ENCODE measurements at places on chromosomes 1 and 21.

DNA sequence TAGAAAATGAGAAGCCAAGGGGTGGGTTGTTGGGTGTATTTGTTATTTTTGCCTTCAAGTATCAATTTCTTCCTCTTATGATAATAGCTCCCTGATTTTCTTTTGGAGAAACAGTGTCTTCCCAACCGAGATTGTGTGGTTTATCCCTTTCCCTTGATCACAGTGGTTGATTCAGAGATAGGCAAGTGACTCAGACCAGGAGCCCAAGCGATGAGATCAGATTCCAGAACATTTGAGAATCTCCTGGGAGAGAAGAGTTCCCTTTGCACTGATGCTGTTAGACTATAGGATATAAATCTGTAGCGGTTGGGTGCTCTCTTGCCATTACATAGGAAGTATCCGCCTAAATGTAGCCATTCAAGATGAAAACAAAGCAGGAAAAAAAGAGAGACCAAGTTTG, 90.1 kb upstream of the WDR26 start:
- DNase-seq = no peak

- DNase-seq = no peak
These were observed 38.6 kb downstream of the GADD45A start for GRCh38 chr1:67723620-67724019.

GRCh38 chr1:168499688-168500049, 44.1 kb downstream of the XCL2 start:
- no peak for DNase-seq

- DNase-seq = no peak
These were observed 24.0 kb downstream of the ADORA1 start for GRCh38 chr1:203151362-203152157.

GRCh38 chr1:27961646-27962221, 2.0 kb downstream of the XKR8 start:
- DNase-seq = no peak

- DNase-seq = no peak
These were observed 37.3 kb upstream of the ACTL8 start for GRCh38 chr1:17717594-17718535.

- no peak for DNase-seq
These were observed 217.8 kb upstream of the ZRANB2 start for GRCh38 chr1:71298633-71299032.

DNA sequence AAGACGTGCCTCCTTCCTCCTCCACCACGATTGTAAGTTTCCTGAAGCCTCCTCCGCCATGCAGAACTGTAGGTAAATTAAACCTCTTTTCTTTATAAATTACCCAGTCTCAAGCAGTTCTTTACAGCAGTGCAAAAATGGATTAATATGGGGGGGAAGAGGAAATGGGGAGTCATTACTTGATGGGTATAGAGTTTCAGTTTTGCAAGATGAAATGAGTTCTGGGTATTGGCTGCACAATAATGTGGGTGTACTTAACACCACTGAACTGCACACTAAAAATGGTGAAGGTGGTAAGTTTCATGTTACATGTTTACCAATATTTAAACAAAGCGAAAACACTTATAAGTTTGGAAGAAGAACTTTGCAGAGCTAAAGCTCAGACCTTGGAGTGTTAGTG, 24.3 kb upstream of the DISP1 start:
- no peak for DNase-seq

DNA sequence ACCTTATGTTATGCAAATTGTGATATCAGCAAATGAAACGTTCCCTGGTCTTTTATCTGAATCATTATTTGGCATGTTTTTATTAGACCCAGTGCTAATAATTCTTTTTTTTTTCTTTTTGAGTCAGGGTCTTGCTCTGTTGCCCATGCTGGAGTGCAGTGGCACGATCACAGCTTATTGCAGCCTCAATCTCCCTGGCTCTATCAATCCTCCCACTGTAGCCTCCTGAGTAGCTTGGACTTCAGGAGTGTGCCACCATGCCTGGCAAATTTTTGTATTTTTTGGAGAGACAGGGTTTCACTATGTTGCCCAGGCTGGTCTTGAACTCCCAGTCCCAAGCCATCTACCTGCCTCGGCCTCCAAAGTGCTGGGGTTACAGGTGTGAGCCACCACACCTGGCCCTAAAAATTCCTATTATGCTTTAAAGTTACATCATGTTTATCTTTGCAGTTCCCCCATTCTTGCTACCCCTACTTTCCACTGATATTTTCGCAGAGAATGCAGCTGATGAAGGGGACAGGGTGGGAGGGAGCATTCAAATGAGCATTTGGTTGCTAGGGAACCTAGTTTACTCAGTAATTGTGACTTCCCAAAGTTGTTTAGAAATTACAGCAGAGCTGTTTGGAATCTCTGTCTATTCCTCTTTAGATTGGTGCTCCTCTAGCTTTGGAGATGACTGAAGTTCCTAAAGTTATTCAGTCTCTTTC, 18.4 kb downstream of the C1orf21 start:
- no peak for DNase-seq

DNA sequence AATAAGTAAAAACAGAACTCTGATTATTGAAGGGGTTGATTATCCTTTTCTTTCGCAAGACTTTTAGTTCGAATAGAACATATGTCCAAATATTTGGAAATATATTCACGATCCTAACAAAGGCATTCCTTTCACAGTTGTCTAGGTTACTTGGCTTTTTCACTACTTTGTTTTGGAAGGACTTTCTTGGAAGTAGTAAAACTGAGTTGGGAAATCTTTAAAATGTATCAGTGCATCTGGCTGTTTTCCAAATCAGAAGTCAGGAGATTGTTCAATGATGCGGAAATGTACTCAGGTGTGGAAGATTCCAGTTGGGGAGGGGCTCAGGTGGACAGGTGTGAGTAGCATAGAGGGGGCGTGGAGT, 67.1 kb downstream of the SH3BGR start:
- DNase-seq = no peak

GRCh38 chr1:25577134-25577920, 33.9 kb downstream of the LDLRAP1 start:
- no peak for DNase-seq

DNA sequence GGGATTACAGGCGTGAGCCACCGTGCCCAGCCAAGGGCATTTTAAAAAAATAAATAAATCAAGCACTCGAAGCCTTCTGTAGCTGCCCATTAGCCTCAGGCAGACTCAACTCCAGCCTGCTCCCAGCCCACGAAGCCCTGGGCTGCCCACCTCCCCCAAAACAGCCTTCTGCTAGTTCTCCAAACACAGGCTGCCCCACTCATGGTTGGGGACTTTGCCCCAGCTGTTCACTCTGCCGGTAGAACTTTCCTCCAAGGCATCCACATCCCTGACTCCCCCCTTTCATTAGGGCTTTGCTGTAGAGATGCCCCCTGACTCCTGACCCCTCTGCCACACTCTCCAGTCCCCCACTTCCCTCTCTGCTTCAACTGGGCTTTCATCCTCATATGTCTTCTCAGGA, 29.7 kb upstream of the LAPTM5 start:
- DNase-seq = no peak

GRCh38 chr1:8962812-8963530, 17.3 kb downstream of the CA6 start:
- DNase-seq = no peak

GRCh38 chr1:2110738-2111673, 60.8 kb downstream of the PRKCZ start:
- no peak for DNase-seq

- DNase-seq = no peak
These were observed 18.4 kb downstream of the ZBTB17 start for GRCh38 chr1:15957221-15958095.

DNA sequence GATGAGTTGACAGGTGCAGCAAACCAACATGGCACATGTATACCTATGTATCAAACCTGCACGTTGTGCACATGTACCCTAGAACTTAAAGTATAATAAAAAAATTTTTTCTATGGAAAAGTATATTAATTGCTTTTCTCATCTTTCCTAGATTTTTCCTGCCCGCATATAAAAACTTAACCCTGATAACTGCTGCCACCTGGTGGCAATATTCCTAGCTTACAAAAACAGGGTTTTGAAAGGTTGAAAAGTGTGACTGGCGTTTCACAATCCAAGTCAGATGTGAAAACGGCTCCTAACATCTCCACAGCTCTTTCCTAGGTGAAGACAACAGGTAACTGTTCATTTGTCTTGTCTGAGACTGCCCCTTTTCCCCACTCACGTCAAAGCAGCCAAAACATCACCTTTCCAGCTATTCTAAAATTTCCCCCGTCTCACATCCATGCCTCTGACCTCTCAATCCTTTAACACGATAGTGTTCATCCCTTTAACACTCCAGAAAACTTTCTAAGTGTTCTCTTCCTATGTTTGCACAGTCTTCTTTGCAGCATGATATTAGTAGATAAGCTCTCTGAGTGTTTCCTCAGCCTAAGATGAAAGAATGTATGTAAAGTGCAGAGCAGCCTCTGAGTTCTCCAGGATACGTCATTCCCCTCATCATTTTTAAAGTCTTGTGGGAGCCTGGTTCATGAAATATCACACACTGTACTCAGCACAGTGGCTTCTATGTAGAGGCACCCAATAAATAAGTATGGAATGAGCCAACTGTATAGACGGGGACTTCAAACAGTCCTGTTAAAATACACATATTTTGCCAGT, 27.5 kb downstream of the OVGP1 start:
- DNase-seq = peak; percentile 16

Data from cerebellum (tissue), 4 donors.